B cell (primary cell): ENCODE measurements at places on chromosomes 2 and 18. TPM values are rescaled to one million over a fixed set of nuclear protein-coding genes. Genes with fewer than 3 reads are reported as not detected.
A peak's percentile ranks its signal among the peaks of the same experiment; 100 is the strongest.

Gene ABCA12
- total RNA-seq = not detected in 2 replicates

Gene DPP10
- total RNA-seq = not detected in 2 replicates

Gene SULT1C2
- not detected in 2 replicates for total RNA-seq

Gene LHCGR
- total RNA-seq = not detected in 2 replicates

Gene PROM2
- 0.85 and 1.3 TPM in 2 replicates for total RNA-seq

Gene CCDC68
- 0.32 and 0.34 TPM in 2 replicates for total RNA-seq

- DNase-seq = no peak
These were observed 27.5 kb downstream of the MOCOS start for GRCh38 chr18:36214811-36215210.

DNA sequence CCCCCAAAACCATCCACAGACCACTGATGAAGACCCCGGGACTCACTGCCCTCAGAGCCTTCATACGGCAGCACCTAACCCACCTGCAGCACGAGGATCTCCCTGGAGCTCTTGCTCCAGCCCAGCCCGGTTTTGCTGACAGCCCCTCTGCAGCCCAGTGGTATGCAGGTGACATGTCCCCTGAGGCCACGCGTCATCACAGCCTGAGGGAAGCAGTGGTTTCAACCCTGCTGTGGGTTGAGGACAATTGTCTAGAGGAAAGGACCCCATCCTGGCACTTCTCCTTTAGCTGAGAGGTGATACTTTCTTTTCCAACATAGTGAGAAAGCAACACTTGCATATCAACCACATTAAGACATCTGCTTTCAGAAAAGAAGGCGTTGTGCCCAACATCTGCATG is 134.0 kb downstream of the SEPTIN10 start:
- DNase-seq = no peak

GRCh38 chr18:54607213-54608027 is 16.4 kb downstream of the DYNAP start:
- DNase-seq = no peak

DNA sequence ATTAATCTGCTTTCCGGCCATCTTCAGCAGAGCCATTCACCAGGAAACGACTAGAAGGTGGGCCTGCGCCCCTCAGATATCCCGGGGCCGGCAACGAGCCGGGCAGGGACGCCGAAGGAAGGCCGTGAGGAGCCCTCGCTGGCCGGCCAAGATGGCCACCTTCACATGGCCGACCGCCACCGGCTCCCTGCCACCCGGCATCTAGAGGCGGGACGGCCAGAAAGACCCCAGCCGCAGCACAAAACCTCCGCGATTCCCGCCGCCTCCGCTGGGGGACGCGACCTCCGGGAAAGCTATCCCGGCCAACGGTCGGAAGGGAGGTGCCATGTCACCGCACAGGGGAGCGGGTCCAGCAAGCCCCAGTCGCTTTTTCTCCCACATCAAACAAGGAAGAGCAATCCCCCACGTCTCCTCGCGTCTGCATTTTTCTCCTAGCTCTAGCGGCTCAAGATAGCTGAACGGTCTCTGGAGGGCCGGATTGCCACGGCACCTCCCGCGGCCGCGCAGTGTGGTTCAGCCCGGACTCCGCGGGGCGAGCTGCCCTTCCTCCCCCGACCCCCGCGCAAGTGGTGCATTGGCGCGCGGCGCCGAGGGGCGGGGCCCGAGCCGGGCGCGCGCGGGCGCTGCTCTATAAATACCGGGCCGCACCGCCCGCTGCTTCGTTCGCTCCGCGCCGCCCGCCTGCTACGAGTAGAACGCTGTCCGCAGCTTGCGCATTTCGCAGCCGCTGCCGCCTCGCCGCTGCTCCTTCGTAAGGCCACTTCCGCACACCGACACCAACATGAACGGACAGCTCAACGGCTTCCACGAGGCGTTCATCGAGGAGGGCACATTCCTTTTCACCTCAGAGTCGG is at the start of gene MAT2A:
MAT2A (plus strand) TSS at position 662 of the 854 bp plus-strand sequence; CDS start at position 782, 120 bp downstream.
- peak; percentile 94 for DNase-seq

DNA sequence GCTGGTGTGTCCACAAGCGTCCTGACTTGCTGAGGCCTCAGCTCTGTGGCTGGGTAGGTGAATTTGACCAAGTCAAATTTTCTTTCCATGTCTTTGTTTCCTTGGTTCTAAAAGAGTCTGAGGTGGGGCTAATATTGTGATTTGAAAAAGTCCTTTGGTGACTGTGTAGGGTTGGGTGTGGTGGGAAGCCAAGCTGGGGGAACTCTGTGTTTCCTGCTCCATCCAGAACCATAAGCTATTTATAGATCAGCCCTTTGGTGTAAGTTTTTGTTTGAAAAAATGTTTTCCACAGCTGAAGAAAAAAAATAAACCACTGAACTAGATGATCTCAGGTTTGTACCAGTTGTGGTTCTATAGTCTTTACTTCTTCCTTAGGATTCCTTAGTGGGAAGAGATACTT is 462.7 kb downstream of the TGIF1 start:
- DNase-seq = no peak

DNA sequence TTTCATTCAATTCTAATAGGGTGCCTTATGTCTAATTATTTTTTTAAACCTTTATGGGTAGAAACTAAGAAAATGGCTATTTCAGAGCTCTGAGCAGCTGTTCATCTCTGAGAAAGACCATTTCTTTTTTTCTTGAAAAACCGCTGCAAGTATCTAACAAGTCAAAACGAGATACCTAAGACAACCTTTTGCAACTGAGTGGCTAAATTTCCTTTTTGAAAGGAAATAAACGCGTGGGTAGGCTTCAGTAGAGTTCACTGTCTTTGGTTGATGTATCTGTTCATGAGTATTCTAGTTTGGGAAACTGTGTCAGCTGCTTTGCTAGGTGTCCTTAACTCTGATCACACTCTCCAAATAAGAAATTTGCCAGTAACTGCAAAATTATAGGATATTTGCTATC is 104.3 kb upstream of the LINC00305 start:
- no peak for DNase-seq

GRCh38 chr18:8051453-8051852 is 484.3 kb downstream of the PTPRM start:
- no peak for DNase-seq

- DNase-seq = no peak
These were observed 74.7 kb upstream of the KCNJ3 start for GRCh38 chr2:154623819-154624218.

DNA sequence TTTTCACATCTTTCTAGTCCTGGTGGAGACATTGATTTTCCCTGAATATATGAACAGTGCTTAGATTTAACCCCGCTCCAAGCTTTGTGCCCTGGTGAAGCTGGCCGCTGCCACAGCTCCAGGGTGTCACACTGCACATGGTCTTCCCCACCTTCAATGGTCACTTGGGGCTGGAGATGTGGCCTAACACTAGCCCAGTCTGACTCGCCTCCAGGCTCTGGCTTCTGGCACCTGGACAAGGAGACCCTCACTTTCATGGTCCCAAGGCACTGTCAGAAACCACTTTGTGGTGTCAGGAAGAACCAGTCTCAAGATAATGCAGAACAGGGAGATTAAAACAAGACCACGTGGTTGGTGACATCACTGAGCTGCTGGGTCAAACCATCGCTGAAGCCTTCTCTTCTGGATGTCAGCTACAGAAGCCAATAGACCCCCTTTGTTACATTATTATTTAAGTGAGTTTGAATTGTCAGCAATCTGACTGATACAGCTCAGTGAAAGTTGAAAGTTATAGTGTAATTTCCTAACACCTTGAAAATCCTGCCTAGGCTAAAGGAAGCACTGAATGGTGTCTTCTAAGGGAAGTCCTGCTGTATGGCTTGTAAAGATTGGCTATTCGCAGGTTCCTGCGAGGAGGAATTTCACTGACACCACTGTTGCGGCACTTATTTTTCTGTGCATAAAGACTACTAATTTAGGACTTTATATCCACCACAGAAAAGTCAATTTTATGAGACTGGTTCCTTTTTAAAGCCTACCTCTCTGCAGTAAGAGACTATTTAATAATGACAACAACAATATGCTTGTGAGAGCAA is 55.0 kb upstream of the CTDP1 start:
- DNase-seq = peak; percentile 43

- no peak for DNase-seq
These were observed 167.7 kb downstream of the VAPA start for GRCh38 chr18:10081492-10081891.
